ENCODE measurements at places on chromosomes 1 and 21. TPM values are rescaled to one million over a fixed set of nuclear protein-coding genes. Genes with fewer than 3 reads are reported as not detected.
A peak's percentile ranks its signal among the peaks of the same experiment; 100 is the strongest.

FCER1G gene
- total RNA-seq = 12.3 TPM

PTPRC gene
- total RNA-seq = 697 TPM

DNA sequence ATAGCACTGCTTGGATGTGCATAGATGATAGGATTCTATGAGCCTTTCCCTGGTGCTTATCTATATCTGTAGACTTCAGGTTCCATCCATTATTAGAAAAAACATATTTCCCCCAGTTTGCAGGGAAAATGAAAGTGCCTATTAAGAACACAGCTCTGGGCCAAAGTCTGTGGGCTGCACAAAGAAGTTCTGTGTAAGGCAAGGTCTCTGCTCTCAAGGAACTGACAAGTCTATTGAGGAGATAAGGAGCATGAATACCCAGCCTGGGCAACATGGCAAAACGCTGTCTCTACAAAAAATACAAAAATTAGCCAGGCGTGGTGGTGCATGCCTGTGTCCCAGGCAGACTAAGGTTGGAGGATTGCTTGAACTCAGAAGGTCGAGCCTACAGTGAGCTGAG lies 22.3 kb upstream of the SDE2 start:
- DNase-seq = no peak
- no peak overlapping the region for H3K4me3 ChIP-seq
- no peak overlapping the region for H3K27ac ChIP-seq
- H3K36me3 ChIP-seq = peaks cover 5% of the 10 kb centered on the region
- H3K27me3 ChIP-seq = peaks cover 12% of the 10 kb centered on the region

- no peak overlapping the region for H3K27ac ChIP-seq
- H3K4me3 ChIP-seq = no peak overlapping the region
- no peaks in the 10 kb centered on the region for H3K36me3 ChIP-seq
Observed at GRCh38 chr21:27139526-27139925, 172.6 kb upstream of the ADAMTS5 start.

- H3K36me3 ChIP-seq = no peaks in the 10 kb centered on the region
- H3K4me3 ChIP-seq = no peak overlapping the region
- no peak for DNase-seq
- peaks cover 66% of the 10 kb centered on the region for H3K4me1 ChIP-seq
- H3K27me3 ChIP-seq = no peaks in the 10 kb centered on the region
Observed at GRCh38 chr1:229034342-229034741, 236.6 kb upstream of the RAB4A start.

- no peak for DNase-seq
- H3K27ac ChIP-seq = peak overlapping the region; percentile 67
- H3K36me3 ChIP-seq = peaks cover 3% of the 10 kb centered on the region
- H3K4me1 ChIP-seq = peaks cover 40% of the 10 kb centered on the region
- no peak overlapping the region for H3K4me3 ChIP-seq
- no peaks in the 10 kb centered on the region for H3K27me3 ChIP-seq
Observed at GRCh38 chr1:151043163-151043562, 4.4 kb upstream of the C1orf56 start.

GRCh38 chr1:195590649-195591048 lies 1017.6 kb downstream of the KCNT2 start:
- H3K4me3 ChIP-seq = no peak overlapping the region
- H3K27ac ChIP-seq = no peak overlapping the region
- no peaks in the 10 kb centered on the region for H3K27me3 ChIP-seq
- DNase-seq = no peak
- no peaks in the 10 kb centered on the region for H3K36me3 ChIP-seq

DNA sequence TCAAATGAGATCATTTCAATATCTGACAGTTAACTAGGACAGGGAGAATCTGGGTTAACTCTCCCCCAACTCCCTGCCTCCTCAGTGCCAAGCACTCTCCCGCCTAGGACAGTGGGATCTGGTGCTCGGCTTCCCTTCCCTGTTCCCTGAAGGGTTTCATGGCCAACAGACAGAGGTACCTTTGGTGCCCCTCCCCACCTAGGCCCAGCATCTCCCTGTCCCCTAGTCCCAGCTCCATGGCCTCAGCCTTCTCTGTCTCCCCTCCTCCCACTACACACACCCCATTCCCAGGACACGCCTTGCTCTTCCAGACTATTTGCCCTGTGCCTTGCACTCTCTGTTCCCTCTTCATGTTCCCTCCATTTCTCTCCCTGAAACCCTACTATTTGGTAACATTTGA lies 77.1 kb downstream of the CD247 start:
- no peaks in the 10 kb centered on the region for H3K27me3 ChIP-seq
- peaks cover 62% of the 10 kb centered on the region for H3K4me1 ChIP-seq
- no peak for DNase-seq
- H3K27ac ChIP-seq = peak overlapping the region; percentile 91
- peak overlapping the region; percentile 77 for H3K4me3 ChIP-seq

RGS16 gene
- total RNA-seq = 23.4 TPM

- H3K27ac ChIP-seq = no peak overlapping the region
- no peaks in the 10 kb centered on the region for H3K36me3 ChIP-seq
- no peak for DNase-seq
- H3K27me3 ChIP-seq = peaks cover 13% of the 10 kb centered on the region
Observed at GRCh38 chr21:37878946-37879660, 37.2 kb downstream of the KCNJ6 start.

TRIM46 gene
- total RNA-seq = 9.8 TPM

PCAT6 gene
- not detected for total RNA-seq

DNA sequence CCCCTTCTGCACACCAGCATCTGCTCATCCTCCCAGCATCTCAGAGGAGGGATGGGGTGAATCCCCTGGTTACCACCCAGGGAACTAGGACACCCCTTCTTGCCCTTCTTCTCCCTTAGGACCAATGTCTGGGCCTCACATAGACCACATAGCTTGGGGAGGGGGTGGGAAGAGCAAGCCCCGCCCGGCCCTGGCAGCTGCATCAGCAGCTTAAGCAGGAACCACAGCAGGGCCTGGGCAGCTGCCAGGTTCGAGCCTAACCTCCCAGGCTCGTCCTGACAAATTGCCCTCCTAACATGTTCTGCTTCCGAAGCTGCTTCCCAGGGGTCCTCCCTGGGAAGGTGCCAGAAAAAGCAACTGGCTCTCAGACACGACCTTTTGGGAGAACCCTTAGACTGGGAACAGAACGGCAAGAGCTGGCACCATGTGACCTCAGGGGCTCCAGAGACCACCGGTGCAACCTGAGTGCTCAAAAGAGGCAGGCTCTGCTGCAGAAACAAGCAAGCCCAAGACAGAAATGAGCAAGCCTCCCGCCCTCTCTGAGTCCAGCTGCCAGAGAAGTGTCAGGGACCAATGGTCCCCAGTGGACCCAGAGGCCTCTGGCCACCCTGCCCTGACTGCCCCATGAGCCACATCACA lies 18.4 kb upstream of the CLSTN1 start:
- no peak overlapping the region for H3K4me3 ChIP-seq
- peaks cover 7% of the 10 kb centered on the region for H3K4me1 ChIP-seq
- no peak overlapping the region for H3K27ac ChIP-seq
- no peak for DNase-seq

DNA sequence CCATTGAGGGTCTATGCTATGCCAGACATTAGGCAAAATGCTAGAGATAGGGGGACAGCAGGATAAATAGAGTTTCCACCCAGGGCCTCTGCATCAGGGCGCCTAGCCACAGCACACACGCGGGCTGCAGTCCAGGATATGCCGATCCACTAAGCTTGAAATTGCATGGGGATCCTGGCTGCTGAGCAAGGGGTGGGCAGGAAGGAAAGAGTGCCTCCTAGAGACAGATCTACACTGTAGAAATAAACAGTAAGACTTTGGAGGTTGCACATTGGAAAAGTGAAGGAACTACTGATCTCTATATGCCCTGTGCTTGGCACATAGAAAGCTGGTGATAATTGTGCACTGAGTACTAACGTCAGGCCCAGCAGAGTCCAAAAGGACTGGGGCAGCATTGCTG lies 411.1 kb downstream of the PRDM2 start:
- no peak for DNase-seq
- H3K36me3 ChIP-seq = no peaks in the 10 kb centered on the region

- no peak for DNase-seq
- H3K27ac ChIP-seq = no peak overlapping the region
- H3K4me1 ChIP-seq = no peaks in the 10 kb centered on the region
- no peak overlapping the region for H3K4me3 ChIP-seq
Observed at GRCh38 chr1:166378805-166379204, 212.0 kb upstream of the FAM78B start.

DNA sequence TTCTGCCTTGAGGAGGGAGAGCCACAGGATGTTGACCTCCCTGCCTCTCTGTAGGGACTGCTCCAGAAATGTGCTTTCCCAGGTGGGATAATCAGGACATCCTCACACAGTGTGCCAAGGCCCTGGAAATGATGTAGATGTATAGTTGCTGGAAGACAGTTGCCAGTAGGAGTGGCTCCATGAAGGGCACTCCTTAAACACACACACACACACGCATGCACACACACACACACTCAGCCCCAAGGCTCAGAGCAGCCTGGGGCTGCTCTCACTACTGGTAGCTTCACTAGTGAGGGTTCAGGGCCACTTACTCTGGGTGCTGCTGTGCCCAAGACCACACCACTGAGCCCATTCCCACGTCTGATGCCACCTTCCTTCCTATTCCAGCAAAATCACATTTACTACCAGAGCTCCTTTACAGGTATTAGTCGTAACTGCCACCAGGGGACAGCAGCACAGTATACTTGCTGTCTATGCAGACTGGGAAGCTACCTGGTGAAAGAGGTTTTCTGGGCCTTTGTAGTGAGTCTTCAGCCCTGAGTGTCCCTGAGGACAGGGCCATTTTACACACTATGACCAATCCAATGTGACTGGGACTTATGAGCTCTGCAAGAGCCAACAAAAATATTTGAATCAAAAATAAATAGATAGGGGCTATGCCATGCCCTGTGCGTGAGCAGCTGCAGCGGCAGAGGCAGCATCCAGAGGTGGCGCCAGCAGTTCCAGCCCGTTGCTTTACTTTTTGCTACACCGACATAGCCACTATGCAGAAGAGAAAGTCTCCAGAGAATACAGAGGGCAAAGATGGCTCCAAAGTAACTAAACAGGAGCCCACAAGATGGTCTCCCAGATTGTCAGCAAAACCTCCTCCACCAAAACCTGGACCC lies 15.0 kb downstream of the CRNN start:
- H3K4me3 ChIP-seq = no peak overlapping the region
- DNase-seq = no peak
- no peaks in the 10 kb centered on the region for H3K36me3 ChIP-seq
- H3K4me1 ChIP-seq = peaks cover 23% of the 10 kb centered on the region
- no peaks in the 10 kb centered on the region for H3K27me3 ChIP-seq

- peak overlapping the region; percentile 6 for H3K27ac ChIP-seq
- no peak for DNase-seq
- no peaks in the 10 kb centered on the region for H3K27me3 ChIP-seq
- H3K4me1 ChIP-seq = peaks cover 18% of the 10 kb centered on the region
- H3K4me3 ChIP-seq = no peak overlapping the region
Observed at GRCh38 chr1:172585348-172585747, 52.4 kb downstream of the SUCO start.

GRCh38 chr1:91244737-91245136 lies 159.9 kb downstream of the HFM1 start:
- H3K4me3 ChIP-seq = no peak overlapping the region
- peaks cover 15% of the 10 kb centered on the region for H3K27me3 ChIP-seq
- no peak overlapping the region for H3K27ac ChIP-seq
- no peak for DNase-seq
- no peaks in the 10 kb centered on the region for H3K36me3 ChIP-seq
- no peaks in the 10 kb centered on the region for H3K4me1 ChIP-seq

IVL gene
- not detected for total RNA-seq

DNA sequence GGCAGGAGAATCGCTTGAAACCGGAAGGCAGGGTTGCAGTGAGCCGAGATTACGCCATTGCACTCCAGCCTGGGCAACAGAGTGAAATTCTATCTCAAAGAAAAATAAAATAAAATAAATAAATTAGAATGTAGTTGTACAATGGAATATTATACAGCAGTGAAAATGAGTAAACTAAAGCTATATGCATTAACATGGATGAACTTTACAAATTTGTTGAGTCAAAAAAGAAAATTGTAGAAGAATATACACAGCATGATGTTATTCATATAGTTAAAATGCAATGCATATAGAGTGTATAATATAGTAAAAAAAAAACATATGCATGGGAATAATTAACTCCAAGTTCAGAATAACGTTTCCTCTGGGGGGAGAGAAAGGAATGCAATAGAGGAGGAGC lies 11.0 kb upstream of the NAV1 start:
- H3K4me3 ChIP-seq = no peak overlapping the region
- peaks cover 3% of the 10 kb centered on the region for H3K4me1 ChIP-seq
- peaks cover 16% of the 10 kb centered on the region for H3K36me3 ChIP-seq

TMEM240 gene
- total RNA-seq = not detected

VCAM1 gene
- not detected for total RNA-seq

DNA sequence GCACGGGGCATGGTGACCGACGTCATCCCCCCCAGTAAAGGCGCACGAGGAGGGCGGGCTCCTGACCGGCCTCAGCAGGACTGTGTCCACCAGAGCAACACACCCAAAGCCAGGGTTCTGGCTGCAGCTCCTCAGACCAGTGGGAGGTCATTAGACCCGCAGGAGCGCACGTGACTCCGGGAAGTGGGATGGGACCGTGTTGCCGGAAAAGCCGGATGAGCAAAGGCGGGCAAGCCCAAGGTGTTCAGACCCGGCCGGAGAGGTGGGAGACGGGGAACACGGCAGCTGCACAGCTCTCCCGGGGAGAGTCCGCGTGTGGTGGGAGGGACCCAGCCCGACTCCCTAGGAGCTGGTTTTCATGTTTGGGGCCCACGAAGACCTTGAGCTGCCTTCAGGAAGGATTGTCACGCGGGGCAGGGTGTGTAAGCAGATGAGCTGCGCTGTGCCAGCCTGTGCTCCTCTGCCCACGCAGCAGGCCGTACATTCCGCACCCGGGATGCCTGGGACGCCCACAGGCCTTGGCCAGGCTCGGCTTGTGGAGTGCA lies 20.6 kb upstream of the TRAPPC10 start:
- no peaks in the 10 kb centered on the region for H3K27me3 ChIP-seq
- no peaks in the 10 kb centered on the region for H3K36me3 ChIP-seq

DNA sequence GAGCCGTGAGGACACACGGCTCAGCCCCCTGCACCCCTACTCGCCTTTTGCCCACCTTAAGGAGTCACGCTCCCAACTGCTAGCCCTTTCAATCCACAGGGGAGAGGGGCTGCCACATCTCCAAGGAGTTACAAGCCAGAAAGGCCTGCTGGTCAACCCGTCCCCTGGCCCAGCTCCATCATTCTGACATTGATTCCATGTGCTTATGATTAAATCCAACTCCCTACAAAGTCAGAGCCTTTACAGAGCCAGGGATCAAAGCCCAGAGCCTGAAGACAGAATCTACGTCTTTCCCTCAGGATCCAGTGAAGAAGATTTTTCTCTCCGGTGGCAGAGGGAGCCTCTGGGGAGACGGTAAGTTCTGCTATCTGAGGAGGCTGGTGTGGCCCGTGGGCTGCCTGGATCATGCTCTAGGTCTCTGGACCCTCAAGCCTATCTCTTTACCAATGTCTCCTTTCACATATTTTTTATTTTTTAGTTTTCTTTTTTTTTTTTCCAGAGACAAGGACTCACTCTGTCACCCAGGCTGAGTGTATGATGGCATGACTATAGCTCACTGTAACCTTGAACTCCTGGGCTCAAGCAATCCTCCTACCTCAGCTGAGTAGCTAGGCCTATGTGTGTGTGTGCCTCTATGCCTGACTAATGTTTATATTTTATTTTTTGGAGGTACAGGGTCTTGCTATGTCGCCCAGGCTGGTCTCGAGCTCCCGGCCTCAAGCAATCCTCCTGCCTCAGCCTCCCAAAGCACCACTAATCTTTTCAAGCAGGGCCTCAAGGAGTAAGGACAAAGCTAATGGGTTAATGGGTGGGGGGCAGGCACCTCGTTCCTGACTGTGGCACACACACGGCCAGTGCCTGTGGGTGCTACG lies 61.3 kb downstream of the SLC66A1 start:
- H3K27ac ChIP-seq = no peak overlapping the region
- H3K36me3 ChIP-seq = no peaks in the 10 kb centered on the region
- no peaks in the 10 kb centered on the region for H3K27me3 ChIP-seq
- DNase-seq = no peak

- H3K4me1 ChIP-seq = peaks cover 6% of the 10 kb centered on the region
- no peak overlapping the region for H3K4me3 ChIP-seq
- H3K27me3 ChIP-seq = peaks cover 43% of the 10 kb centered on the region
- no peak overlapping the region for H3K27ac ChIP-seq
- H3K36me3 ChIP-seq = no peaks in the 10 kb centered on the region
Observed at GRCh38 chr21:39529026-39529425, 77.3 kb downstream of the SH3BGR start.

Measured in T-helper 17 cell (primary cell).